WTC11 (cell line): ENCODE measurements at places on chromosomes 7 and 10.

- DNase-seq = no peak
Observed at GRCh38 chr7:134818613-134819345, 39.3 kb downstream of the CALD1 start.

- no peak for DNase-seq
Observed at GRCh38 chr7:142440219-142440905, 182.5 kb upstream of the PRSS58 start.

DNA sequence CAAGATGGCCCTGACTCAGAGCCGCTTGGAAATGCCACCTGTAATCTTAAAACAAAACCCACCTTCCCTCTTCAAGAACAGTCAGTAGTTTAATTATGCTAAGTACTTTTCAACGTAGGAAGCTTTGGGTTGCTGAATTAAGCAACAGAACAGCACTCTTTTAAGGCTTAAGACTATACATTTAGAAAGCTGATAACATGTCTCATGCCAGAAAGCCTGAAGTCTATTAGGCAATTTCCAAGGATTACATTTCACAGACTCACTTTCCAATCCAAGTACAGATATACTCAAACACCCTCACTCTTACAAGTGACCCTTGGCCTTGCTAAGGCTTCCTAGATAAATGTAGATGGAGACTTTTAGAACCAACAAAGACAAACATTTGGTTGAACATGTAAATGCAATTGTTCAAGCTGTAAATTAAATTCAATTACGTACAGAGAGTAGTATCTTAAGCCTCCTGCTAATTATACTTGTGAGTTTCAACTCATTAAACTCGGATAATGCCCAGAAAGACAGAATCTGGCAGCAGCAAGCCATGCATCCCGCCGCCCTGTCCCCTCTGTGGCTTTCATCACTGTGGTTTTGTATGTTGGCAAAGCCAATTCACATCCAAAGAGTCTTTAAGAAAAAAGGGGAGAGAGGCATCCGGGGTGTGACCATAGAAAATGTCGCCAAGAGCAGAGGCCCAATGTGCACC, 283.1 kb upstream of the NRP1 start:
- no peak for DNase-seq

- DNase-seq = no peak
Observed at GRCh38 chr7:128172151-128172550, 68.9 kb upstream of the LEP start.

- peak; percentile 34 for DNase-seq
Observed at GRCh38 chr7:152956006-152956405, 196.5 kb downstream of the ACTR3B start.

GRCh38 chr10:72567889-72568640, 57.8 kb downstream of the MICU1 start:
- DNase-seq = no peak

- peak; percentile 79 for DNase-seq
Observed at GRCh38 chr10:28991333-28992270, 297.3 kb upstream of the LYZL1 start.

GRCh38 chr10:128062331-128062880, 63.8 kb downstream of the MKI67 start:
- no peak for DNase-seq

DNA sequence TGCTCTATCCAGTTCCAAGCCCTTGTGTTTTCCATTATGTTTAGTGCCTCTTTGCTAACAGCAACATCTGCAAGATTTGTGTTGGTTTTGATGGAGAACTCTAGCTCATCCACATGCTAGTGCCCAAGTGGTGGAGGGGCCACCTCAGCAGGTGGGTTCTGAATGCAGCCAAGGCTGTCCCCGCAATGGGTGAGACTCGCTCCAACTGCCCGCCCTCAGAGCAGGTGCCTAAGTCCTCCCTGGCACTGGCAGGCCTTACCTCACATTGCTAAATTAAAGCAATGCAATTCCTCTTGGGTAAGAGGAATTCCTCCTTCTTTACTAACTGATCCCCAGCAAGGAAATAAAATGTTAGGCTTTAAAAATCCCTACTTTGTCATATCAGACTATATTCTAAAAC, 146.8 kb downstream of the ADCY1 start:
- DNase-seq = no peak

DNA sequence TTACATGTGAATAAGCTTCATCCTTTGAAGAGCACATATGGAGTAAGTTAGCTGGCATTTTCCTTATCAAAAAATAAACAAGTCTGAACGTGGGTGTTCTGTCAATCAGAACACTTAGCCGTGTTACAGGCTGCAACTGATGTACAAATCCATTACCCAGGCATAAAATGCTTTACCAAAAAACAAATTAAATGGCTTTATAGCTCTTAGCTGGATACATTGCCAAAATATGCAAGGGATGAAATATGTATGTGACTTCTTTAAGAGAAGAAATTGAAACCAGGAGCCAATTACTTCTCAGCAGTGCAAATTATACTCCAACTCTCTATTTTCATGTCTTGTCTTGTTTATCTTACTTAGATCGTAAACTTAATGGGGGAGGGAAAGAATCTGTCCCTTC, 214.8 kb downstream of the DGKB start:
- DNase-seq = no peak

- DNase-seq = no peak
Observed at GRCh38 chr7:22851145-22851544, 28.5 kb upstream of the TOMM7 start.

GRCh38 chr7:129769866-129770808, 158.6 kb downstream of the NRF1 start:
- DNase-seq = no peak

GRCh38 chr10:30383356-30383755, 34.3 kb upstream of the MTPAP start:
- DNase-seq = no peak

DNA sequence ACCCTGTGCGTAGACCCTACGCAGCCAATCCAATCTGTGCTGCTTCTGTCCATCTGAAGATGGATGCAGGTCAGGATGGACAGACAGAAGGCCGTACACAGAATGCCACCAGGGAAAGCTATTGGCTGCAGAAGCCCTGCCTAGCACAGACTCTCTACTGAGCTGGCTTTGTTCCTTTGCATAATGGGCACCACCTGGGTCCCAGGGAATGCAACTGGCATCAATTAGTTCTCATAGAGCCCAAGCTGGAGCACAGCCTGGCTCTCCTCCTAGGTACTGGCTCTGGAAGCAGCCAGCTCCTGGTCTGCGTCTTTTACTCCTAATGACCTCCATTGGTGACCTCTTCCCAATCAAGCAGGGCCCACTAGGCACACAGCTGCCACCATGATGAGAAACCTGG, 26.8 kb upstream of the CACUL1 start:
- DNase-seq = no peak

DNA sequence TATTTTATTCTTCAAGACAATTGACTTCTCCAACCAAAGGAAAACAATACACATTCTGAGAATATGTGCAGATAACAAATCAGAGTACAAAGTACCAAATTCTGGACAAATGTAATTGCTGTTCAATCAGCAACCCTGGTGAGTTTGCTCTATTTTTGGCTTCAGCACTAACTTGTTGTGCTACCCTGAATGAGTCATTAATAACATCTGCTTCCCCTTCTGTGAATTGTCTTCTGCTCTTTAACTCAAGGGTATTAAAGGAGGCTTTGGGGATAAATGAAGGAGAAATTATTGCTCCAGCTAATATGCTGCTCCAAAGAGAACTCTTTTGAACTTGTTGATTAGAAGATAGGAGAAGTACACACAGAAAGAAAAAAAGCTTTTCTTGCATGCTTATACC, 459.3 kb downstream of the HTR7 start:
- DNase-seq = no peak

GRCh38 chr10:127100983-127101615, 95.3 kb downstream of the INSYN2A start:
- DNase-seq = no peak

- no peak for DNase-seq
Observed at GRCh38 chr10:86725980-86726676, 30.3 kb upstream of the BMPR1A start.

DNA sequence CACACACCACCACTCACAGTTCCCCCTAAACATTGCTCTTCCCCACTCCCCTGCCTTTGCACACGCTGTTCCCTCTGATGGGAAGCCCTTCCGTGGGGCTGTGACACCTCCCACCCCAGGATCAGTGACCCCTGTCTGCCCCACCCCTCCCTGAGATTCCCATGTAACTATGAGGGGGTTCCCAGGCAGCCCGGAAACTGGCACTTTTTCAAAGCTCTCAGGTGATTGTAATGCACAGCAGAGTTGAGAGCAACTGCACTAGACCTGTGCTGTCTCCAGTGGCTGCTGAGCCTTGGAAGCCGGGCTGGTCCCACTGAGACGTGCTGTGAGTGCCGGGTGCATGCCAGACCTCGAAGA, 29.8 kb downstream of the GPRIN2 start:
- peak; percentile 26 for DNase-seq

DNA sequence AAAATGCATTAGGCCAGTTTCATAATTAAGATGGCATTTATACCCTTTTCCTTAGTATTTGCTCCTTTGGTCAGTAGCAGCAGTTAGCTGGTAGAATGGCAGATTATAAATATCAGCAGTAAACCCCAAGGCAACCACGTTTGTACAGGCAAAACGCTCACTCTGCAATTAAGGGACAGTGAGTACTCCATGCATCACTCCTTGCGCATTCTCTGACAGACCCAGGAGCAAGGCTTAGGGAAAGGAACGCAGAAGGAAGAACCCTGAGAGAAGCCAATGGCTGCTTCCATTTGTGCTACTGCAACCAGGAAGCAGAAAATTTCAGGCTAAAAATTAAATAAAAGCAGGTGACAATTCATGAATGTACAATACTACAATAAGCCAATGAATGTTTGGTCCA, 12.9 kb downstream of the ETV1 start:
- DNase-seq = no peak

GRCh38 chr7:142478479-142479220, 220.8 kb upstream of the PRSS58 start:
- peak; percentile 38 for DNase-seq

- DNase-seq = no peak
Observed at GRCh38 chr7:79298145-79298760, 155.2 kb downstream of the MAGI2 start.

DNA sequence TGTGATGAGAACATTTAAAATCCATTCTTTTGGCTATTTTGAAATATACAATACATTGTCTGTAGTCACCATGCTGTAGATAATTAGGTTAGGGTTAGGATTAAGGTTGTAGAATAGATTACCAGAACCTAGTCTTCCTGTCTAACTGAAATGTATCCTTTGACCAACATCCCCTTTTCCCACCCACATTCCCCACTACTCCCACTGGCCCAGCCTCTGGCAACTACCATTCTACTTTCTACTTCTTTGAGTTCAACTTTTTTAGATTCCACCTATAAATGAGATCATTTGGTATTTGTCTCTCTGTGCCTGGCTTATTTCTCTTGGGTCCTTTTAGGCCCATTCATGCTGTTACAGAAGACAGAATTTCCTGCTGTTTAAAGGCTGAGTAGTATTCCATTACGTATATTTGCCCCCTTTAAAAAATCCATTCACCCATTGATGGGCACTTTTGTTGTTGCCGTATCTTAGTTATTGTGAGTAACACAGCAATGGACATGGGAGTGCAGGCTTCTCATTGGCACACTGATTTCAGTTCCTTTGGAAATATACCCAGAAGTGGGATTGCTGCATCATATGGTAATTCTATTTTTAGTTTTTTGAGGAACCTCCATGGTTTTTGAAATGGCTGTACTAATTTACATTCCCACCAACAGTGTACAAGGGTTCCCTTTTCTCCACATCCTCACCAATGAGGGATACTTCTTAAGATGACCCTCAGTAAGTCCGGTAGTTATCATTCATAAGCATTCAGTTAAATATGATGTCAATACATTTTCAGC, 104.0 kb downstream of the RALA start:
- DNase-seq = no peak

DNA sequence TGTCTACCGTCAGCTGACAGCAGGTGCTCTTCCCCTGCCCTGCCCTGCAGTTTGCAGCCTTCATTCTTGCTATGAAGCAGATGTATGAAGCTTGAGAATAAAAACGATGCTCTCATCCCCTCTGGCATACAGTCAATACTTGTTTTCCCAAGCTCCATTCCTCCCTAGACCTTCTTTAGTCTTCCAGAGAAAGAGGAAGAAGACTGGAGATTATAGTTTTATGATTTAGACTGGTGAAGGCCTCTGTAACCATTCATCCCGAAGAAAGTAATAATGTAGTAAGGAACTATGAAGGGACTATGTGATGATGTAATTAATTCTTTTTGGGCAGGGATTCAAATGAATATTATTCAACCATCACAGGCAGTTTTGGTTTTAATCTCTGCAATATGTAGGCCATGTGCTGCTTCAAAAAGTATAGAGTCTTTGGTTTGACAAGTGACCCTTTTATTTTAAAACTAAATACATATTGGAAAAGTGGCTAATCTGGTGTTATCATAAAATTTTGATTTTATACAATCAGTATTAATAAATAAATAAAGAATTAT, 242.4 kb upstream of the KIAA1217 start:
- DNase-seq = no peak

DNA sequence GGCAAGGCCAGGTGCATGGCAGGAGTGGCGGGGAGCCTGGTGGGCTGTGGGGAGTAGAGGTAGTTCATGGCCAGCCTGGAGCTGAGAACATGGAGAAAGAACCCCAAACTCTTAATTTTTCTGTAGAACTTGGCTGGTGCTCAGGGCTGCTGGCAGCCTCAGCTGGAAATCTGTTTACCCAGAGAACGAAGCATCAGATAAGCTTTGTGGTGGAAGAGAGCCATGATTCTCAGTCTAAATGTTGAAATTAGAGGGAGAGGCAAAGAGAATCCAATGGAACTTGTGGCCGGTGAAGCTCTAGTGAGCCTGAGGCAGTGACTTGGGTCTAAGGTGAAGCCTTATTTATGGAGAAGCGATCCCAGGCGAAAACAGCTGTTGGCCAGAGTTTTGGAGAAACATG, 126.4 kb downstream of the CCDC3 start:
- no peak for DNase-seq

- DNase-seq = no peak
Observed at GRCh38 chr10:34213193-34213804, 601.8 kb downstream of the PARD3 start.

DNA sequence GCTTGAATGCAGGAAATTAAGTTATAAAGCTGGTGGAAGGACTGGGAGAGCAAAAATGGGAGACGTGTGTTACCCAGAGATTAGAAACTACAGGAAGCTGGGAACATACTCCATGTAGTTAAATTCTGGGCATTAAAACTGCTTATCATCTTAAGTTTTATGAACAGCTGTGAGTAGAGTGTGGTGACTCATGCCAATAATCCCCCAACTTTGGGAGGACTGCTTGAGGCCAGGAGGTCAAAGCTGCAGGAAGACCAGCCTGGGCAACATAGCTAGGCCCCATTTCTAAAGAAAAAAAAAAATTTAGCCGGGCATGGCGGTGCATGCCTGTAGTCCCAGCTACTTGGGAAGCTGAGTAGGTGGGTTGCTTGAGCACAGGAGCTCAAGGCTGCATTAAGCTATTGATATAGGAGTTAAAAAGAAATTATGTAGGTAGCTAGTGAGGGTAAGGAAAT, 56.2 kb upstream of the SEPHS1 start:
- no peak for DNase-seq
